ENCODE measurements at places on chromosomes 6 and 20.

DNA sequence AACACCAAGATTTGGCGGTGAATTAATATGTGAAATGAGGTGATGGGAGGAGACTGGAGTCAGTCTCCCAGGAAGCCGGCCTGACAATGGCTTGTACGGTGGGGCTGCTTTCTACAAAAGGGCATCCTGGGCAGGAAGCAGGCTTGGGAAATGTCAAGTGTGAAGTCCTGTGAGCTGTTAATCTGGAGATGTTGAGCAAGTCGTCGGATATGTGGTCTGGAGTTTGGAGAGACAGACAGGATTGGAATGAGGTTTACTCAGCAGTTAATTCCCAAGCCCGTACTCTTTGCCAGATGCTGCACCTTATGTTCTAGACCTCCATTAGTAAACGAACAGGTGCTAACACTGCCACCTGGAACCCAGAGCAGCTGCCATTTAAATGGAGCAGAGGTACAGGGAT, 107.7 kb upstream of the FOXC1 start:
- no peak overlapping the region for H3K4me3 ChIP-seq
- no peak for DNase-seq
- no peaks in the 10 kb centered on the region for H3K4me1 ChIP-seq
- no peaks in the 10 kb centered on the region for H3K27me3 ChIP-seq
- H3K36me3 ChIP-seq, result no peaks in the 10 kb centered on the region

DNA sequence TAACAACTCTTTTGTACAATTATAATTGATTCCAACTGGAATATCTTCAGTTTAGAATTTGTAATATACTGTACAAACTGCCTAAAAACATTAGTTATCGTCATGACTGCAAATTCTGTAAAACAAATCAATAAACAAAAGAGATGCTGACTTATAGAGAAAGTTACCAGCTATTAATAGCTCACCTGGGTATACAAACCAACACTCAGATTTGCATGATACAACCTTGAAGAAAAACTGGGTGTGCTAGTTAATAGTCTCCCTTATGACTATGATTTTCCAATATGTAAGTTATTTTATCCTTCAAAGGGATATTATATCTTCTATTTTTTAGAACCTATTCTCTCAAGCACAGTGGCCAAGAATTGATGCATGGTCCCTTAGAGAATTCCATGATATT, 698.5 kb downstream of the FRK start:
- DNase-seq, result no peak
- no peak overlapping the region for H3K4me3 ChIP-seq
- no peaks in the 10 kb centered on the region for H3K27me3 ChIP-seq
- no peaks in the 10 kb centered on the region for H3K4me1 ChIP-seq
- H3K36me3 ChIP-seq, result no peaks in the 10 kb centered on the region

GRCh38 chr20:11207749-11208502, 534.1 kb upstream of the JAG1 start:
- DNase-seq, result no peak
- no peaks in the 10 kb centered on the region for H3K4me1 ChIP-seq
- no peaks in the 10 kb centered on the region for H3K27me3 ChIP-seq
- no peak overlapping the region for H3K4me3 ChIP-seq
- no peaks in the 10 kb centered on the region for H3K36me3 ChIP-seq
- H3K27ac ChIP-seq, result no peak overlapping the region

- H3K27me3 ChIP-seq, result peaks cover 2% of the 10 kb centered on the region
- H3K36me3 ChIP-seq, result no peaks in the 10 kb centered on the region
- H3K27ac ChIP-seq, result no peak overlapping the region
- H3K4me3 ChIP-seq, result no peak overlapping the region
- DNase-seq, result no peak
Measured at GRCh38 chr20:52518735-52519134, 327.2 kb upstream of the ZFP64 start.

DNA sequence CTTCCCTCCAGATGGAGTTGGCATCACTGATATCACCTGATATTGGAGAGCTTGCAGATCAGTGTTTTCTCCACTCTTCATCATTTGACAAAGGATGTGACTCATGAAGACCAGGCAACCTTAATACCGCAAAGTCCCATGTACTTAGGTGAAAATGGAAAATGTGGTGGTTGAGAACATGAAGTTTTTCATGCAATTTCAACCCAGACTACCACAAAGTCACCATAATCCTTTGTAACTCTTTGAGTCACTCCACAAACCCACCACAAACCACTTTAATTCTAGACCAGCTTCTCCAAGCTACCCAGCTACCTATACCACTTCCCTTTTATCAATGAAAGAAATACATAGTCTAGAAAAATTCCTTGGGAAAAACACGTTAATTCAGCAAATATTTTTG, 7.1 kb downstream of the NHLRC1 start:
- H3K27me3 ChIP-seq, result peaks cover 60% of the 10 kb centered on the region
- peak overlapping the region; percentile 24 for H3K27ac ChIP-seq
- no peak overlapping the region for H3K4me3 ChIP-seq
- peak; percentile 12 for DNase-seq
- H3K36me3 ChIP-seq, result no peaks in the 10 kb centered on the region
- H3K4me1 ChIP-seq, result peaks cover 12% of the 10 kb centered on the region

- DNase-seq, result no peak
- no peaks in the 10 kb centered on the region for H3K36me3 ChIP-seq
- H3K27ac ChIP-seq, result no peak overlapping the region
- H3K27me3 ChIP-seq, result peaks cover 2% of the 10 kb centered on the region
- no peak overlapping the region for H3K4me3 ChIP-seq
- no peaks in the 10 kb centered on the region for H3K4me1 ChIP-seq
Measured at GRCh38 chr6:47163536-47163935, 121.4 kb upstream of the ADGRF1 start.

GRCh38 chr20:32333988-32334885, 23.9 kb upstream of the ASXL1 start:
- peak overlapping the region; percentile 26 for H3K4me3 ChIP-seq
- DNase-seq, result no peak
- no peaks in the 10 kb centered on the region for H3K27me3 ChIP-seq
- H3K27ac ChIP-seq, result peak overlapping the region; percentile 81
- peaks cover 46% of the 10 kb centered on the region for H3K4me1 ChIP-seq
- peaks cover 63% of the 10 kb centered on the region for H3K36me3 ChIP-seq

DNA sequence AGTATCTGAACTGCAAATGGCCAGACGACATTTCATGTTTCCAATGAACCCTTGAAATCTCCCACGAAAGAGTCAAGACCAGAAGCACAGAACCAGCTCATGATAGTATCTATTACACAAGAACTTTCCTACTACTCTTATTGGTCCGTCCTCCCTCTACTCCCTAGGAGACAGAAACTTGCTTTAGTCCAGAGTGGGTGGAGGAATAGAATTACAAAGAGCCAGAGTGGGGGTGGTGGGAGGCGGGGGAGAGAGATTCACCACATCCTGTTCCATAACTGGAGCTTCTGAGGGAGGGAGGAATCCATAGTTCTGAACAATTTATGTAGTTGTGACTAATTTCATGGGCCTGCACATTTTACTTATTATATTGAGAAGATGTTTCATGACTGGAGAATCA, 18.5 kb upstream of the WFDC10A start:
- DNase-seq, result no peak
- H3K27ac ChIP-seq, result peak overlapping the region; percentile 21
- no peaks in the 10 kb centered on the region for H3K36me3 ChIP-seq
- no peak overlapping the region for H3K4me3 ChIP-seq
- peaks cover 27% of the 10 kb centered on the region for H3K4me1 ChIP-seq

DNA sequence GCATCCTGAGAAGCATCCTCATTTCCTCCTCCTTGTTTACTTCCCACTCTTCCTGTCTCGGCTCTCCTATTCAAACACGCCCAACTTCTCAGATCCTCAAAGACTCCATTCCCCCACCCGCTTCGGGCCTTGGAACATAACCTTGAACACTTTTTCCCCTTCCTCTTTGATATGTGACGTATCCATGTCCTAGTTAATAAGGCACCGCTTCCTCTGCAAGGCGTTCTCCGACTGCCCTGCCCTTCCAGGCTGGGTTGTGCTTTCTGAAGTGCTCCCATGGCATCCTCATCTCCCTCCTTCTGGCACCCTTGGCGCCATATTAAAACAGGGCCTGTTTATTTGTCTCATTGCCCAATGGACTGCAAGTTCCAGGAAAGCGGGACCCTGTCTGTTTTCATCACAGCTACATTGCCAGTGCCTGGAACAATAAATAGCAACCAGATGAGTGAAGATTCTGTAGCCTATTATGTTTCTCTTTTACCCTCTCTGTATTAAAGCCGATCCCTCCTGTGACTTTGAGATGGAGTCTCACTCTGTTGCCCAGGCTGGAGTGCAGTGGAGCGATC, 115.3 kb upstream of the TRAF3IP2 start:
- H3K4me3 ChIP-seq, result no peak overlapping the region
- peaks cover 55% of the 10 kb centered on the region for H3K4me1 ChIP-seq
- no peaks in the 10 kb centered on the region for H3K27me3 ChIP-seq
- DNase-seq, result no peak
- H3K27ac ChIP-seq, result peak overlapping the region; percentile 9

Measured in activated T-helper 2 cell treated with anti-CD3 and anti-CD28 coated beads, Interferon-gamma antibody, Interleukin-2, Interleukin-4, amounts not matched to agents 10 μg/mL and 5 μg/mL and 100 μg/mL, durations not matched to agents 14 hours and 24 hours and 36 hours (primary cell).